ENCODE measurements at places on chromosomes 16 and 17.
A peak's percentile ranks its signal among the peaks of the same experiment; 100 is the strongest.

GRCh38 chr16:2848933-2849725 is 8.8 kb downstream of the PRSS22 start:
- DNase-seq, result no peak

DNA sequence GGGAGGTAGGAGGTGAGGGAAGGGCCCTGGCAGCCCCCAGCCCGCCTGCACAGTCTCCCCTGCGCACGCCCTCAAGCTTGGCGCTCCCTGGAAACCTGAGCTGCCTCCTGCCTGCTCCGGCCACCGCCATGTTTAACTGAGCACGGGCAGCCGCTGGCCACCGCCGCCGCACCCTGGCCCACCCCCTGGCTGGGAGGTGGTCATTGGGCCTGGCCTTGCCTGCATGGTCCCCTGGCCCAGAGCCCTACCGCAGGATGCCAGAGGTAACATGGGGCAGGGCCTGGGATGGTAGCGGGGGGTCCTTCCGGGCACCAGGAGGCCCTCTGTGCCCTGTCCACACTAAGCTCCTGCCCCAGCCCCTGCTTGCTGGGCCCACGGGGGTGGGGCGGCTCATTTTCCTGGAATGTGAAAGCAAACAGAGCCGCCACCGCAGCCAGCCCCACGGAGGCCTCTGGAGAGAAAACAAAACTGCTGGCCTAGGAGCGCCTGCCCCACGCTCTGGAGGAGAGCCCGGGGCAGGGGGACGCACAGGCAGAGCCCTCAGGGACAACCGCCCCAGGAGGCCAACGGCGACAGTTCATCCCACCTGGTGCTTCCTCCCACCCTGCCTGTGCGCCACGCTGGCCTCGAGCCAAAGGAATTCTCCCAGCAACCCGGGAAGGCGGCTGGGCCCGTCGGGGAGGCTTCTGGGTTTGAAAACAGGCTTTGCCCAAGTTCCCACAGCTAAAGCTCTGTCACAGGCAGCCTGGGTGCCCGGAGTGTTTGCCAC is 8.9 kb downstream of the NHERF2 start:
- DNase-seq, result no peak

GRCh38 chr16:63947022-63947421 is 1174.8 kb downstream of the CDH11 start:
- DNase-seq, result no peak

DNA sequence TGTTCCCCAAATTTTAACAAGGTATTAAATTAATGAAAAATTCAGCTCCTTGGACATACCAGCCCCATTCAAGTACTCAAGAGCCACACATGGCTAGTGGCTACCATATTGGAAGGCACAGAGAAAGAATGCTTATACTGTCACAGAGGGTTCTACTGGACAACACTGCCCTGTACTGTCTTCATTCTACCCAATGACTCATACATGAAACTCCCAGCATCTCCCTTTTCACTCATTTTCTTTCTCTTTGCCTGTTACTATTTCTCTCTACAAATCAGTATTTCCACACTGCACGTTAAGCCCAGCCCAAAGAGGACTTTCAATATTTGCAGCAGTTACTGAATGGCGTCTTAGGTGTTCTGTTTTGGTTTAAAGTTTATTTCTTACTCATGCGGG is 72.1 kb upstream of the RCVRN start:
- no peak for DNase-seq

DNA sequence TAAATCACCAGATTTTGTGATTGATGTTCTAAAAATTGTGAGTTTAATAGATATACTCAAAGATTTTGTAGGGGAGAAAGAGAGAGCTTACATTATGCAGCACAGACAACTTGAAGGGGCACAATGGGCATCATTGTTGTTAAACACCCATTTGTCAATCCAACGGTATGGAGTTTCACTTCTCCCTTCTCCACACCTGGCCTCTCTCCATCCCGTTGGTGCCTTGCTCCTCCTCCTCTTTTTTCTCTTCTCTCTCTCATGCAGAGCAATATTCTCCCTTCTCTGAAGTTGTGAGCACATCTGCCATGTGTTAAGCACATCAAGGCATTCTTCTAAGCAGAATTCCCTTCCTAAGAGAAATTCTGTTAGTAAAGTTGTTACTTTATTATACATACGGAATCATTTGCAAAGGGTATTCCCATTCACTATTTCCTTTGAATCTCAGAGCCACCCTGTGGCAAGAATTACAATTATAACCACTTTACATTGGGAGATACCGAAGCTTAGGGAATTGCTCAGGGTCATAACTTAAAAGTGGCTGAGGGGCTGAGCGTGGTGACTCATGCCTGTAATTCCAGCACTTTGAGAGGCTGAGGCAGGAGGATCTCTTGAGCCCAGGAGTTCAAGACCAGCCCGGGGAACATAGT is 40.5 kb upstream of the SKAP1 start:
- DNase-seq, result no peak

- DNase-seq, result no peak
Measured at GRCh38 chr17:76986365-76986764, 118.2 kb downstream of the MGAT5B start.

DNA sequence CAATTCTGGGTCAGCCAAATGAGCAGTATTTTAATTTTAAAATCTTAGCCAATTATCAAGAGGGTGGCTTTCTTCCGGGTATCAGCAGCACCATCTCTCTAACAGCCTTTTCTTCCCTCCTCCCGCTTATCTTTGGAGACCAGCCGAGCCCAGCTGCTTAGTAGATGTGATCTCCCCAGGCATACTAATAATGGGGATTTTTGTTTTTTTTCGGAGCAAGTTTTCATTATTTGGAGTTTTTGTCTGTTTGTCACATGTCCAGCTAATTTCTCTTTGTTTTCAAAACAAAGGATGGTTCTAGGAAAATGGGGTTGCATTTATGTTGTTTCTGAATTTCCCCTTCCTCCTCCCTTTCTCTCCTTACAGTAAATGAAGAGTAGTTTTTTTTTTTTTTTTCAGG is 170.5 kb upstream of the MPHOSPH6 start:
- peak; percentile 55 for DNase-seq

DNA sequence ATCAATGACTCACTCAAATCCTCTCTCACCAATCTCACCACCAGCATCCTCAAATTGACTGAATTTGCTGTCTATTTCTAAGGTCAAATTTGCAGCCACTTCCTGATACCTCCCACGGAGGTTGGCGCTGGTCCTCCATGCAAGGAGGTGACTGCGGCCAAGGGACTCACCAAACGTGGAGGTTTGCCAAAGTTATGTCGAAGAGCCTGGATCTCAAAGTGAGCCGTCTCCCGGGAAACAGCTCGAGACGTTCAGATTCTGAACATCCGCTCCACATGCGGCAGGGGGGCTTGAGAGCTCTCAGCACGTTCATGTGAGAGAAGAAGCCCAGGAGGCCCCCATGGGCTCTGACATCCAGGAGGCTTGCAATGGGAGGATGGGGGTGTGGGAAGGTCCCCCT is 22.6 kb downstream of the LGALS3BP start:
- no peak for DNase-seq

- DNase-seq, result peak; percentile 92
Measured at GRCh38 chr17:10875984-10876555, 38.2 kb upstream of the PIRT start.

DNA sequence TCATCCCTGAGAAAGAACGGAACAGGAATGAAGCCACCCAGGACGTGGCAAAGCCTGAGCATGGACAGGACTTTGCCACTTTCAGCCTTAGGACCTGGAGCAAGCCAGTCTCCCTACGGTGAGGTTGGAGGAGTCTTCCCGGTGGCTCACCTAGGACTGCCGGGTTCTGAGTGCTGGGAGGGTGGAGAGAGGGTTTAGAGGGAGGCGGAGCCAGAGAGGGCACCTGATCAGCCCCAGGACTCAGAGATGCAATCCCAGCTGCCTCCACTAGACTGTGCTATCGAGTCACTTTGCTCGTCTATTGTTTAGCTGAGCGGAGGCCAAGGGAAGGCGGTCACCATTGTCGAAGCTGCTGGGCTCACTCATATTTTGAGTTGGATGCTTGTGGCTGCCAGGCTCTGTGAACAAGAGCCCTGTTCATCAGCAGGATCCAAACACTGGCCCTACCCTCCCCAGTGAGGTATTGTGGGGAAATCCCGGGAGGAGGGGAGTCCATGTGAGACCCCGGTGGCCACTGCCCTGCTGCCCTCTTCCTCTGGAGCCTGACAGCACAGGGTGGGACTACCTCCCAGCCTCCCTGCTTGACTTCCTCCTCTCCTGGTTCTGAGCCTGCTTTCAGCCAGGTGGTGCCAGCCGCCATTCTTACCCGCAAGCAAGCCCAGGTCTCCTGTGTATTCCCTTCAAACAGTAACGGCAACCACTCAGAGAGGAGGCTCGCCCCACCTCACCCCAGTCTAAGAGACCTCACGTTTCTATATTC is 7.0 kb downstream of the KRT14 start:
- DNase-seq, result peak; percentile 53

DNA sequence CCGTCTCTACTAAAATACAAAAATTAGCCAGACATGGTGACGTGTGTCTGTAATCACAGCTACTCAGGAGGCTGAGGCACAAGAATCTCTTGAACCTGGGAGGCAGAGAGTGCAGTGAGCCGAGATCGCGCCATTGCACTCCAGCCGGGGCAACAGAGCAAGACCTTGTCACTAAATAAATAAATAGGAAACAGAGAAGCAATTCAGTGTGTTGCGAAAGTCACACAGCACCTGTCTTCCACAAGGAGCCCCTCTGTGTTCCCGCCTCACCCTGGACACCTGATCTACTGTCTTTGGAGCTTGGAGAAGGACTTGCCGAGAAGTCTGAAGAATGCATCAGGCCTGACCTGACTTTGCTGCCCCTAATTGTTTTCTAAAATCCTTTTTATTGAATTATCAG is 3.5 kb upstream of the CDH1 start:
- no peak for DNase-seq

- DNase-seq, result no peak
Measured at GRCh38 chr16:73152386-73153125, 104.6 kb upstream of the ZFHX3 start.

- DNase-seq, result no peak
Measured at GRCh38 chr17:69962436-69962995, 112.5 kb upstream of the KCNJ16 start.

DNA sequence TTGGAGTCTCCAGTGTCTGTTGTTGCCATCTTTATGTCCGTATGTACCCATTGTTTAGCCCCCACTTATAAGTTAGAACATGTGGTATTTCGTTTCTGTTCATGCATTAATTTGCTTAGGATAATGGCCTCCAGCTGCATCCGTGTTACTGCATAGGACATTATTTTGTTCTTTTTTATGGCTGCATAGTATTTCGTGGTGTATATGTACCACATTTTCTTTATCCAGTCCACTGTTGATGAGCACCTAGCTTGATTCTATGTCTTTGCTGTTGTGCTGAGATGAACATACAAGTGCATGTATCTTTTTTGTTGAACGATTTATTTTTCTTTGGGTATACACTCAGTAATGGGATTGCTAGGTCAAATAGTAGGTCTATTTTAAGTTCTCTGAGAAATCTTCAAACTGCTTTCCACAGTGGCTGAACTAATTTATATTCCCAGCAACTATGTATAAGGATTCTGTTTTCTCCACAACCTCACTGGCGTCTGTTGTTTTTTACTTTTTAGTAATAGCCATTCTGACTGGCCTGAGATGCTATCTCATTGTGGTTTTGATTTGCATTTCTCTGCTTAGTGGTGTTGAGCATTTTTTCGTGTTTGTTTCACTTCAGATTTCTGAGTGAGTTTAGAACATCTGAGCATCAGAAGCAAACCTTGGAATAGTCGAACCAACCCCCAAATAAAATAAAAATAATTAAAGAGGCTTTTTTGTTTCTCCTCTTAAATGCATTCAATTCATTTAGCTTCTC is 304.7 kb downstream of the ZFHX3 start:
- DNase-seq, result no peak

DNA sequence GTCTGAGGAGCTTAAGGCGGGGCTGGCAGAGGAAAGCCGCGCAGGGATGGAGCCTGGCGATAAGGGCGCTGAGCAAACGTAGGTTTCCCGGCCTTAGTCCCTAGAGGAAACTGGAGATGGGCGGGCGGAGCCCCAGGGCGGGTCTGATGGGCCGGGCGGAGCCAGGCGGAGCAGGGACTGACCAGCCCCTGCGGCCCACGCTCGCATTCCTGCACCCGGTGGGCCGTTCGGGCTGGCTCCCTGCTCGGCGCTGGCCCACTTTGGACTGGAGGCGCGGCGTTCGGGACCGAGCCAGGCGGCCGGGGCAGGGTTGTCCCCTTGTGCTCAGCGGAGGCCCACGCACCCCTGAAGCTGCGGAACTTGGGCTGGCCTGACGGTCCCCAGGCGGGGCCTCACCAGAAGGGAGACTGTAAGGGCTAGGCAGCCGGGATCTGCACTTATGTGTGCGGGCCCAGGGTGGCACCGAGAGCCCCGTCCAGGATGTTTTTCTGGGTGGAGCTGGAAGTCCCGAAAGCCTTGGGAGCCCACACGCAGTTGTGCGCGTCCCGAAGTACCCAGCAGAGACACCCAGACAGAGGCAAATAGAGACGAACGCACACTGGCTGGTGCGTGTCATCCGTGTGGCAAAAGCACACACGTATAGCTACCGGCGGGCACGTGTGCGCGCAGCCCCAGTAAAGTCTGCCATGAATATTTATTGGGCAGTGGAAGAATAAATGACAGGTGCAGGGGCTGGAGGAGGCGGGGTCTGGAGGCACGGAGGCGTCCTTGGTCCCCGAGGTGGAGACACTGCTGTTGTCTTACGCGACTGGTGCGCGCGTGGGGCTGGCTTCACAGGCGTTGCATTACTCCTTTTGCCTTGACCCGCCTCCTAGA is 1.4 kb downstream of the PYDC1 start:
- DNase-seq, result peak; percentile 29

DNA sequence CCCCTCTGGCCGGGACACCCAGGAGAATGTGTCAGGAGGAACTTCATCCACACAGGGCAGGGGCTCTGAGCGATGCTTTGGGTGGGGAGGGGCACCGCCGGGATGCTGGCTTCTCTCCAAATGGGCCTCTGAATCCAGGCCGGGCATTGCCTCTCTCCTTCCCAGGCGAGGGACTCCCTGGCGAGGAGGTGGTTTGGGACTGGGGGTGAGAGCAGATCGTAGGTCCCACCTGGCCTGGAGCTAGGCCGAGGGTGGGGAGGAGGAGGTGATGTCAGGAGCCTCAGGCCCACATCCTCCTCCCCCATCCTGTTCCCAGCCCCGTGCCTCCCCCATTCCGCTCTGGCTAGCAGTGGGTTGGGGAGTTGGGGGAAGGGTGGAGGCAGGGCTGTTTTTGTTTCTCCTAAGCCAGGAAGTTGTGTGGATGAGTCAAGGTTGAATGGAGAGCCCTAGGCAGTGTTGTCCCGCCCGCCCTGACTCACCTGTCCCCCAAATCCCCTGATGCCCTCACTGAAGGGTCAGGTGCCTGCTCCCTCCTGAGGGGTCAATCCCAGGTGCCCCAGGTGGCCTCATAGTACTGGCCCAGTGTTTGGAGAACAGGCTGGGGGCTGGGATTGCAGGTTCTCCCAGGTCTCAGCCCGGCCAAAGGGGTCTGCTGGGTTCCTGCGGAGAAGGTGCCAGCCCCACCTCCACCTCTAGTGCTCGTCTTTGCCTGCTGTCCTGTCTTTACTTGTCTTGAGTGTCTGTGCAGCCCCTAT is 2.8 kb downstream of the GRB7 start:
- DNase-seq, result peak; percentile 59

- DNase-seq, result no peak
Measured at GRCh38 chr17:13350466-13350865, 251.3 kb downstream of the HS3ST3A1 start.

- peak; percentile 51 for DNase-seq
Measured at GRCh38 chr16:71722801-71723536, 1.5 kb downstream of the PHLPP2 start.

- no peak for DNase-seq
Measured at GRCh38 chr17:47895347-47895855, 635 bp upstream of the SP2 start.
